ENCODE measurements at places on chromosomes 3 and 15.

GRCh38 chr3:101813817-101814440 lies 34.9 kb downstream of the NXPE3 start:
- no peak for DNase-seq

- no peak for DNase-seq
Measured at GRCh38 chr3:13866041-13866965, 13.6 kb downstream of the WNT7A start.

DNA sequence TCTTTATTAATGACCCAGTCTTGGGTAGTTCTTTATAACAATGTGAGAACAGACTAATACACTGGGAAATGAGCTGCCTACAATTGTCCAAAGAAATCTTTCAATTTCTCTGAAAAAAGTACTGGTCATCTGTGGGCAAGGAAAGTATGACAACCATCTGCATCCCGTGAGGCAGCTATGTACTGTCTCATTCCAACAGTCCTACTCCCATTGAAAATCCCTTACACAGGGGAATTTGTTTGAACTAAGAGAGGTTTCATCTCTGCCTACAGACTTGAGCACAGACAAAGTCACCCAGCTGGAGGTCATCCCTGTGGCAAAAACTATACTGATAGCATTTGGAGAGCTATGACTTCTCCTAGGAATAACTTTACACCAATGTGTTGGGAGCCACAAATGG lies 27.1 kb downstream of the SHC4 start:
- DNase-seq, result no peak

DNA sequence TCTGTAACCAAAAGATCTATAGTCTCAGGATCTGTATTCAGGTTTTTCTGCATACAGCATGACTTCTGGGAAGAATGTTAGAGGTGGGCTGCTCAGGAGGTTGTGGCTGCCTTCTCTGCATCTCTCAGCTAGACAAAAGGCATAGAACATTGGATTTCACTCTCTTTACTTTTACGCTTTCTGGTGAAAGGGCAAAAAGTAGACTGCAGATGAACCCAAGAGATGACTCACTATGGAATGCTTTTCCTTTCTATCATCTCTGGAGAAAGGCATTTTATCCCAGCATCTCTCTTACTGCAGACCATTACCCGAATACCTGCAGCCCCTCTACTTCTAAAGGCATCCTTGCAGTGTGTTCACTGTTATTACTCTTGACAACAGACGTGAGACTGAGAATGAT lies 222.2 kb downstream of the WNT5A start:
- DNase-seq, result no peak

- no peak for DNase-seq
Measured at GRCh38 chr15:37933666-37934065, 774 bp upstream of the TMCO5A start.

DNA sequence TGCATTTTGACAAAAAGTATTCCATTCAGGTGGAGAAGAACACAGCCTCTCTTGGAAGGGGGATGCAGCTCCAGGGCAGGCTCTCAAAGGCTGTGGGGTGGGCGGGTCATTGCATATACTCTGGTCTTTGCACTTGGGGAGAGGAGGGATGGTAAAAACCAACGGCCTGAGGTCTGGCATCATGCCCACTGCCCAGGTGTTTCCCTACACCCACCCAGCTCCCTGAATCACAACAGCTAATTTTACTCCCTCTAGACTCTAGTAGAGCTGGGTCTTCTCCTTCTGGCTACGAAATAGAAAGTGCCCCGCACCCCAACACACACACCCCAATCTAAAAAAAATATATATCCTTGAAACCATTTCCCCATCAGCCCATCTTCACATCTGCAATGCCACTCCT lies 1.0 kb downstream of the MYLK start:
- DNase-seq, result no peak

DNA sequence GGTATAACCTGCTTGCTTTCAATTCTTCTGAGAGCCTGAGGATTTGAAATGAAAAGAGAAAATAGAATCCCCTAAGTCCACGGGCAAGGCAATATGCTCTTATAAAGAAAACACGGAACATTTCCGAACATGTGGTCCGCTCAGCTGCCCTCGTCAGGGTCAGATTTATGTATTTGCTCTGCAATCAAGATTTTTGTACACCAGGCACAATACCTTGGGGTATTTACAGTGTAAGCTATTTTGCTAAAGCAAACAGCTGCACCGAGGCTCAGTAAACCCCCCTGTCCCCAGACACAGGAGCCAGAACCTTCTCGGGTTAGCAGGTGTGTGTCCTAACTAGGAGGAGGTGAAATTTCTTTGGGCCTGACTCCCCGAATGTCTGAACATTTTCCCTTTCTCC lies 155.8 kb upstream of the LRIG1 start:
- no peak for DNase-seq

- no peak for DNase-seq
Measured at GRCh38 chr15:26882112-26882511, 15.2 kb downstream of the GABRA5 start.

Measured in stimulated activated CD8-positive, alpha-beta memory T cell treated with anti-CD3 and anti-CD28 coated beads, Interleukin-4, amount 100 ng/mL, for 1 hour (primary cell).